A549 treated with CpdA at 1 μM for 4 hours (cell line): ENCODE measurements at places on chromosomes 11 and 22. TPM values are rescaled to one million over a fixed set of nuclear protein-coding genes. Genes with fewer than 3 reads are reported as not detected.

Gene SLC43A1
- total RNA-seq = 2.8 to 4.0 TPM (median 3.8 TPM) in 5 replicates

Gene DKK3
- total RNA-seq = 9.2 to 15.1 TPM (median 12.2 TPM) in 5 replicates

Gene SYCE3
- total RNA-seq = 0.25 to 0.75 TPM (median 0.46 TPM) in 3 of 5 replicates, not detected in the others

Gene GP1BB
- 1.2 to 1.5 TPM (median 1.5 TPM) in 4 of 5 replicates, not detected in the other for total RNA-seq

Gene HBB
- total RNA-seq = not detected in 5 replicates

Gene TMEM86A
- total RNA-seq = 0.31 to 0.64 TPM (median 0.58 TPM) in 5 replicates

Gene PAFAH1B2
- 33.0 to 45.5 TPM (median 35.0 TPM) in 5 replicates for total RNA-seq

Gene ARL2
- total RNA-seq = 158 to 190 TPM (median 185 TPM) in 5 replicates

Gene ASCL2
- 0.03 to 0.07 TPM in 2 of 5 replicates, not detected in the others for total RNA-seq

Gene NRXN2
- 0.03 to 0.30 TPM (median 0.12 TPM) in 5 replicates for total RNA-seq

Gene OR51B4
- not detected in 5 replicates for total RNA-seq

Gene CEND1
- 1.6 to 1.8 TPM (median 1.7 TPM) in 5 replicates for total RNA-seq

Gene ARHGAP20
- total RNA-seq = 0.01 TPM in 1 of 5 replicates, not detected in the others

Gene C1QTNF4
- 0.07 to 0.10 TPM (median 0.08 TPM) in 3 of 5 replicates, not detected in the others for total RNA-seq

Gene SEC14L3
- total RNA-seq = not detected in 5 replicates

Gene OR2AT4
- total RNA-seq = 0.02 TPM in 1 of 5 replicates, not detected in the others

Gene TMEM80
- 8.9 to 11.1 TPM (median 10.7 TPM) in 5 replicates for total RNA-seq

Gene KRTAP5-9
- total RNA-seq = 0.05 to 0.12 TPM in 2 of 5 replicates, not detected in the others

Gene ZNF215
- 0.99 to 1.4 TPM (median 1.3 TPM) in 5 replicates for total RNA-seq

Gene OR51I1
- not detected in 5 replicates for total RNA-seq

Gene RASL10A
- 0.13 to 0.32 TPM (median 0.24 TPM) in 4 of 5 replicates, not detected in the other for total RNA-seq

Gene CHRM1
- 0.06 to 0.20 TPM in 2 of 5 replicates, not detected in the others for total RNA-seq

Gene RBM14
- total RNA-seq = 62.2 to 81.0 TPM (median 71.8 TPM) in 5 replicates

Gene KDELR3
- total RNA-seq = 17.4 to 21.6 TPM (median 19.7 TPM) in 5 replicates

Gene WNT7B
- total RNA-seq = 108 to 146 TPM (median 138 TPM) in 5 replicates

Gene OR52E2
- total RNA-seq = not detected in 5 replicates

Gene PRG2
- total RNA-seq = 0.07 TPM in 1 of 5 replicates, not detected in the others

Gene SOX6
- 0.03 to 0.25 TPM in 2 of 5 replicates, not detected in the others for total RNA-seq

Gene OR8A1
- total RNA-seq = not detected in 5 replicates

Gene DMC1
- 2.9 to 10.9 TPM (median 3.2 TPM) in 5 replicates for total RNA-seq

Gene THY1
- total RNA-seq = 8.3 to 18.2 TPM (median 12.7 TPM) in 5 replicates

Gene LGR4
- total RNA-seq = 35.9 to 44.7 TPM (median 41.0 TPM) in 5 replicates

Gene GPR152
- total RNA-seq = not detected in 5 replicates

Gene SMIM35
- not detected in 5 replicates for total RNA-seq

Gene MPEG1
- total RNA-seq = not detected in 5 replicates

Gene SAA4
- total RNA-seq = not detected in 5 replicates

Gene RPS13
- total RNA-seq = 1,543 to 1,864 TPM (median 1,613 TPM) in 5 replicates

Gene NDUFS3
- 94.0 to 141 TPM (median 137 TPM) in 5 replicates for total RNA-seq

Gene TMEM191B
- 0.26 to 1.2 TPM (median 0.79 TPM) in 4 of 5 replicates, not detected in the other for total RNA-seq

Gene TESMIN
- total RNA-seq = 4.2 to 6.8 TPM (median 5.3 TPM) in 5 replicates

Gene RIC3
- total RNA-seq = 0.95 to 5.3 TPM (median 1.8 TPM) in 5 replicates

Gene CLCF1
- 43.7 to 49.7 TPM (median 44.6 TPM) in 5 replicates for total RNA-seq

Gene PNPLA3
- total RNA-seq = 0.69 to 1.2 TPM (median 1.0 TPM) in 5 replicates

Gene C1QTNF5
- total RNA-seq = not detected in 5 replicates

Gene SLC25A22
- 23.3 to 38.0 TPM (median 36.9 TPM) in 5 replicates for total RNA-seq

Gene KCNA4
- not detected in 5 replicates for total RNA-seq

Gene SPI1
- 0.11 TPM in 1 of 5 replicates, not detected in the others for total RNA-seq
